ENCODE measurements at places on chromosomes 11 and 22.

DNA sequence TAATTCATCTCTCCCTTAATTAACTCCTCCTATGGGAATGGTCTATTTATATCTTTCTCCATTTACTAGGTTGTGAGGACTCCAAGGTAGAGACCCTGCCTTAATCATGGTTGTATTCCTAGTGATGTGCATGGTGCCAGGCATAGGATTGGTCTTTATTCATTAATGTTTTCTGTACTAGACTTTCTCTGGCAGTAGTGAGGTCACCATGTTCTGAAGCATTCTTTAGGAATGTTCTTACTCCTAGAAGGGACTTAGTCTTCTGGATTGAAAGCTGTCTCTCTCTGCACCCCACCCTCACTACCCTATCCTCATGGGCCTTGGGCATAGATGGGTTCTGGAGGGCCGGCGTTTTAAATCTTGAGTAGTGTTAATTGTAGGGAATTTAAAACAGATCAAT is 10.6 kb upstream of the INSC start:
- DNase-seq, result no peak

GRCh38 chr22:44133161-44133560 is 47.6 kb upstream of the PARVG start:
- no peak for DNase-seq

- no peak for DNase-seq
Measured at GRCh38 chr11:23932485-23932898, 564.4 kb upstream of the LUZP2 start.

- no peak for DNase-seq
Measured at GRCh38 chr22:32444068-32444467, 20.2 kb downstream of the BPIFC start.

DNA sequence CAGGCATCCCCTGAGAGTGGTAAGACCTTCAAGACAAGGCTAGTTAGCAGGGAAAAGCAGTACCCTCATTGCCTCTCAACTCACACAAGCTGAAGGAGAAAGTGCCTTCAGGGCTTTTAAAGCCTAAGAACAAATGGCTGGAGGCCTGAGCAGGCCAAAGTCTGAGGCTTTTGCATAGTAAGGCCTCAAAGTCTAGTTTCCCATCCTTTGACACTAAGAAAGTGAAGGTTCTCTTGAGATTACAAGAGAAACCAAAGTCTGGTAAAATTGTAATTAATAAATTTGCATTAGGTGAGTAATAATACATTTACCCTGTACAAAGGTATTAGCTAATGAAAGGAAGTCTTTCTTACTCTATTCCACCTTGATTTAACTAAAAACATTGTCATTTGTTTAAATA is 47.0 kb upstream of the CCDC89 start:
- no peak for DNase-seq

Data from activated CD4-positive, CD25-positive, alpha-beta regulatory T cell treated with anti-CD3 and anti-CD28 coated beads, Interleukin-2, amount 50 U/mL, for 72 hours (primary cell).